NCI-H1092 treated with DMSO at 0.1 percent for 48 hours (cell line): ENCODE measurements at places on chromosomes 1 and 21.

GRCh38 chr1:2016123-2016522 lies 3.0 kb upstream of the GABRD start:
- DNase-seq = no peak

GRCh38 chr1:200923601-200924000 lies 28.9 kb downstream of the INAVA start:
- no peak for DNase-seq

- DNase-seq = peak; percentile 30
Observed at GRCh38 chr1:67367370-67368045, 59.8 kb downstream of the IL12RB2 start.

- DNase-seq = no peak
Observed at GRCh38 chr1:224201383-224201782, 18.3 kb downstream of the DEGS1 start.

- DNase-seq = peak; percentile 61
Observed at GRCh38 chr1:84936116-84936810, 43.3 kb upstream of the LPAR3 start.

- no peak for DNase-seq
Observed at GRCh38 chr1:84278905-84279304, 22.6 kb upstream of the SAMD13 start.

DNA sequence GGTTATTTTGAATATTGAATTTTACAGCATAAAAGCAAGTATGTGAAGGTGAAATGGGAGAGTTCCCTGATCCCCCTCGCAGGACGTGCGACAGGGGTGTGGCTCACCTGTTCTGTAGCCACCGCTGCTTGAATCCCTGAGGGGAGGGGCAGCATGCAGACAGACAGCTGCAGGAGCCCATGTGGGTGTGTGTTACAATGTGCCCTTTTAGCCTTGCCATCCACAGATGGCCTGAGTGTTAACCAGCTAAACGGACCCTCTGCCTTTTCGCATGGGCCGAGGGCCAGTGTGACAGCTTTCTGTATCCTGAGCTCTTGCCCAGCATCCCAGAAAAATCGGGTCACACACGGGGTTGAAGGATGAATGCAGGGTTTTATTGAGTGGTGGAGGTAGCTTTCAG lies 43.3 kb downstream of the JAM2 start:
- no peak for DNase-seq

- DNase-seq = no peak
Observed at GRCh38 chr21:32951041-32951440, 74.7 kb upstream of the OLIG2 start.

GRCh38 chr1:231867607-231868006 lies 241.0 kb downstream of the DISC1 start:
- no peak for DNase-seq

- DNase-seq = no peak
Observed at GRCh38 chr21:22351076-22351475, 1352.9 kb downstream of the NCAM2 start.

- no peak for DNase-seq
Observed at GRCh38 chr1:212966616-212967015, 16.3 kb downstream of the VASH2 start.

- DNase-seq = no peak
Observed at GRCh38 chr21:46503922-46504550, 45.3 kb downstream of the DIP2A start.
